ENCODE measurements at places on chromosomes 2 and 18.

DNA sequence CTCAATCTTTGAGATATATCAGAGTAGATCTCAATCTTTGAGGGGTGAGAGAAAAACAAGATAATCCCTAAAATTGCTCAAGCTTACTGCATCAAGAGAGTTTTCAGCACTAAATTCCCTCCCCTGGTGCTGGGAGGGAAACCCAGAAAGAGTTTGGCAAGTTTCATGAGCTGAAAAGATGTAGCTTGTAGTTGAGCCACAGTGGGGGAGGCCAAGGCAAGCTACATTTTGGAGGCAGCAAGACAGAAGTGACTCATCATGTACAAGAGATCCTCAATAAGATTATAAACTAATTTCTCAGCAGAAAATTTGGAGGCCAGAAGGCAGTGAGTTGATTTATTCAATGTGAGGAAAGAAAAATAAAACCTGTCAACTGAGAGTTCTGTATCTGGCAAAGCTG lies 308.2 kb downstream of the PIEZO2 start:
- DNase-seq: no peak

DNA sequence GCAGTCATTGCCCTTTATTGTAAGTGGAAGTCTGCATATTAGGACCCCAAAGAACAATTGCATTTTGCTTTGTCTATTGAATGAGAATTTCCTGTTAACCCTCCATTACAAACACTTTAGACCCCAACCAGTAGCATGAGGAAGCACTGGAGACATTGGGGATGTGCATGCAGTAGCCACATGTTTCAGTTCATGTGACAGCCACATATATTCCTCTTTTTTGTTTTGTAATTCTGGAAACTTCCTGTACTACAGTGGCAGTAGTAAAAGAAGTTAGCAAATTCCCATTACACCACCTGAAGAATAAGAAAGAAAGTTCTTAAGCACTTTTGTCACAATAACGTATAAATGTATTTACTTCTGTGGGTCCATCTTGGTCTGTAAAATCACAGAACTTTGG lies 281.1 kb upstream of the SLC14A2 start:
- no peak for DNase-seq

GRCh38 chr18:24076950-24077349 lies 61.9 kb upstream of the CABYR start:
- no peak for DNase-seq

DNA sequence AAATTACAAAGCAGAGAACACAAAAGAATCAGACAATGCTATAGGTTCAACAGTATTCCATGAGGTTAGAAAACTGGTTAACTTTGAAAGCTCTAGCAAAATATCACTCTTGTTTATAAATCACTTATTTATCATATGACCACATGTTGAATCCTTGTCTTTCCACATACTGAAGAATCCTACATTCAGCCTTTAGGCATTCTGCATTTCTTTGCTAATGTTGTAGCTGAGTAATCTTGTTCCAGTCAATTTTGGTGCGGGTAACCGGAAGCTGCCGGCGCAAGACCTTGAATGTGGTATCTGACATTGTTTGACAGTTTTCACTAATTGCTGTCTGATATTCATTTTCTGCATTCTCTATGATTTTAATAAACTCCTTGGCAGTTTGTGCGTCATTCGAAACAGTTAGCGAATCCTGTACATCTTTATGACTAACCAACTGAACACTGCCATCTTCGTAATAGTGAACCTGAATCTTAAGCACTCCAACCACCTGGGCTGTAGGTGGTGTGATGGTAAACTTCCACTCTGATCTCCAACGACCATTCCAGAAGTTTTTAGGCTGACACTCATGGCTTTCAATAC lies 154.1 kb downstream of the BAZ2B start:
- no peak for DNase-seq

GRCh38 chr2:233003658-233004555 lies 9.1 kb downstream of the NGEF start:
- DNase-seq: no peak

GRCh38 chr2:3127710-3128109 lies 249.9 kb downstream of the EIPR1 start:
- no peak for DNase-seq

- peak; percentile 5 for DNase-seq
Measured at GRCh38 chr2:203361495-203361894, 33.3 kb downstream of the ABI2 start.

DNA sequence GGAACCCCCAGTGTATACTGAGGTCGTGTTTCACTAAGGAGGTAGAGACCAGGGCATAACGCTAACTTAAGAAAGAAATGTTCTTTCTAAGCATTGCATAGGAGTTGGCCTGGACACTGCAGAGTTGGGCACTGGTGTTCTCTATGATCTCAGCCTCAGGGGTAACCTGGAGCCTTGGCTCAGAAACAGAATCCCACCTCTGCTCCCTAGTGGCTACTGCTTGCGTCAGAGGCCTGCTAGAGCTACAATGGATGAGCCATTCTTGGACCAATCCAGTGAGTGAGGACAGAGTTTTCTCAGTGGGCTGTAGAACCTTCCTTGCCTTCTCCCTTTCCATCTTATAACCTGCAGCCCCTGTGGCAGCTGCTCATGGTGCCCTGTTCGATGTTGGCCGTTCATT lies 324.4 kb upstream of the CELF4 start:
- DNase-seq: no peak

- DNase-seq: no peak
Measured at GRCh38 chr18:58087928-58088690, 44.1 kb downstream of the NEDD4L start.

GRCh38 chr2:179311101-179311500 lies 46.5 kb upstream of the SESTD1 start:
- DNase-seq: no peak

- DNase-seq: no peak
Measured at GRCh38 chr2:232422051-232422450, 15.4 kb downstream of the ALPG start.

Data from spinal cord (tissue), 10 donors.